SHP77 (cell line): ENCODE measurements at places on chromosomes 6 and 20.

DNA sequence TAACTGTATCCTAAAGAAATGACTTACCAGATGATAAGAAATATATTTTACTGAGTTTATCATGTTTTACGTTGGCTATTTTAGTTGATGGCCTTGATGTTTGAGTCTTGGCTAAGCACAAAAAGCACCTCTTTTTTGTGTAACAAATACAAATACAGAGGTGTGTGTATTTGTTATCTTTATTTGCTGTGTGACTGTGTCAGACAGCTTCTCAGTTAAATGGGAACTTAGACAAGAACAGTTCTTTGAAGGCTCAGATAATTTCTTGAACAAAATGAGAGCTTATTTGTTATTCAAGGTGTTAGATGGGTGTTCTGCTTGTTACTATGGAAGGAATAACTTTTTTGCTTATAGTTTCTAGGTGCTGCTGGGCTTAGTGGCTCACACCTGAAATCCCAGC is 95.4 kb downstream of the RPS12 start:
- DNase-seq: no peak

DNA sequence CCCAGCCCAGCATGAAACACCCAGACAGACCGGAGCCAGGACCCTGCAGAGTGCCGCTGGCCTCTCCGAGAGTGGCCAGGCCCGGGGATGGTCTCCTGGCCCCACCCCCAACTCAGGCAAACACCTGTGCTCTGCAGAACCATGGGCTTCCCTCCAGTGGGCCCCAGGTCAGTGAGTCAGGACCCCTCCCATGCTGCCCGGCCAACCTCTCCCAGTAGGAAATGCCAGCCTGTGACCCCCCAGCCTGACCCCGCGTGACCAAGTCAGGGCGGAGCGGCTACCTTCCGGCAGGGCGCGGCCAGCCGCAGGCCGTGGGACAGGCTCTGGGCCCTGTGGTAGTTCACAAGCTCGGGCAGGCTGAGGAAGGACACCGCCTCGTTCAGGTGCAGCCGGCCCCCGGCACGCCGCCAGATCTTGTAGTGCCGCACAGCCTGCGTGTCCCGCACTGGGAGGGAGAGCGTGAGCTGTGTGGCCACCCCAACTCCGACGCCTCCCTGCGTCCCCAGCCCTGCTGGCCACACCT is 3.2 kb downstream of the PTK6 start:
- no peak for DNase-seq

- no peak for DNase-seq
Observed at GRCh38 chr6:94548201-94548600, 1029.1 kb upstream of the MANEA start.

- no peak for DNase-seq
Observed at GRCh38 chr6:72999995-73000394, 225.3 kb downstream of the KHDC1L start.

GRCh38 chr6:135102191-135102590 is 47.6 kb upstream of the HBS1L start:
- DNase-seq: no peak

- DNase-seq: peak; percentile 3
Observed at GRCh38 chr6:138103871-138104270, 3.3 kb downstream of the PERP start.

GRCh38 chr20:19779634-19780033 is 21.6 kb downstream of the RIN2 start:
- no peak for DNase-seq

DNA sequence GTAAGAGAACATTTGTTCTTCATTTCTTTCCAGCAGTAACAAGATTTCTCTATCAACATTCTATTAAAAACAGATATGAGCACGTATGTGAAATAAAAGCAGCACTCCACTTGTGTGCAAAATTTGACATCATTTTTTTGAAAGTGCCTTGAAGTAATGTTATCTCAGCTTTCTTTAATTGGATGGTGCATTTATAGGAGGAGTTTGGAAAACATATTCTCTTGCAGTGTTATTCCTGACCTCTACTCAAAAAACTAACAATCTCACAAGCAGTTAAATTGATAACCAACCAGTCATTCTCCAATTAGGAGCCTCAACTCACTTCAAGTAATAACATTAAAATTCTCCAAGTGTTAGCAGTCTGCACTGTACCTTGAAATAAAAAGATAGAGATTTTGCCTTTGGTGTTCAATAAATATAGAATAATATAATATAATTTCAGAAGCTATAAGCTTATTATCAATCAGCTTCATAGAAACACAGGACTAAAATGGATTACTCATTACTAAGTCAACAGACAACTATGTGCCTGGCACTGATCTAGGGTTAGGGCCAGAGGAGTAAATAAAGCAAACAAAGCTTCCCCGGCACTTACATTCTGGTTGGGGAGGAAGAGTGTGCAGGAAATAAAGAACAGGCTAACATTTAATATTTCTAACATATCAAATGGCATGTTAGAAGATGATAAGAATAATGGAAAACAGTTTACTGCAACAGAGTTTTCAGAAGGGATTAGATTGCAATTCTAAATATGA is 149.0 kb upstream of the SGK1 start:
- DNase-seq: peak; percentile 27

- no peak for DNase-seq
Observed at GRCh38 chr6:133546098-133546497, 304.9 kb downstream of the EYA4 start.

DNA sequence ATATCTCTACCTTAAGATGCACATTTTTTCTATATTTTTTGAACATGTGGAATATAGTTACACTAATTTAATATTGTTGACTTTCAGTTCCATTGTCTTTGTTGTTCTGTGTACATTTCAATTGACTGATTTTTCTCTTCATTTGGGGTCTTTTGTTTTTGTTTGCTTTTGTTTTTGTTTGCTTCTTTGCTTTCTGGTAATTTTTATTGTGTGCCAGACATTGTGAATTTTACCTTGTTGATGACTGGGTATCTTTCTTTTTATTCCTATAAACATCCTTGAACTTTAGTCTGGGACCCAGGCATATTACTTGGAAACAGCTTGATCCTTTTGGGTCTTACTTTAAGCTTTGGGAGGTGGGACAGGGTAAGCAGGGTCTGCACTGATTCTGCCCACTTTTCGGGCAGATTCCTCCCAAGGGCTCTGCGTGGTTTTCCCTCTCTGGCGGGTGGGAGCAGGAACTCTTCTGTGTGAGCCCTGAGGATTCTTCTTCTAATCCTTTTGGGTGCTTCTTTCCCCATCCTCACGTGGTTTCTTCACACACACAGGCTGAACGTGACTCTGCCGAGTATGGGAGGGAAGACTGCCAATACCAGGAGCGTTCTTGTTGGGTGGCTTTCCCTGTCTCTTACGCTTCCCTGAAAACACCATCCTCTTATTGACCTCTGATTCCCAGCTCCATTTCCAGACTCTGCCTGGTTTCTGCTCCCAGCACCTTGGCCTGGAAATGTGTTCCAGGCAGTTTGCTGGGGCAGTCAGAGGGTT is 200.5 kb downstream of the ARID1B start:
- DNase-seq: peak; percentile 17

- DNase-seq: no peak
Observed at GRCh38 chr20:45344168-45344860, 3.9 kb downstream of the SDC4 start.

- no peak for DNase-seq
Observed at GRCh38 chr20:3431109-3431508, 23.6 kb upstream of the DNAAF9 start.

- DNase-seq: peak; percentile 87
Observed at GRCh38 chr6:169800668-169801395, 49.4 kb downstream of the ERMARD start.

DNA sequence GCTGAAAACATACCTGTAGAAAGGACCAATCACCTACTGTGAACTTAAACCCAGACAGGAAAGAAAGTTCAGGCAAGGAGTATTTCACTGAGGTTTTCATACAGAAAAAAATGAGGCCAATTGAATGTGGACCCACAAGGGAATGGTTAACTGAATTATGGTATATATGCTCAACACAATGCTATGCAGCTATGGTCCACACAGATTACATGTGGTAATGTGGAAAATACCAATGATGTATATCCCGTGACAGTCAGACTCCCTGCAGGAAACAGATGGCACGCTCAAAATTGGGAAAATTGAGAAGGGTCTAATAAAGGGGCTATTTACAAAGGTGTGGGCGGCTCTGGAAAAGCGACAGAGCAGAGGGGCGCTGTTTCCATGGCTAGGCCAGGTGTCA is 47.1 kb upstream of the PIM1 start:
- DNase-seq: no peak

GRCh38 chr6:54315656-54316055 is 7.4 kb downstream of the TINAG start:
- no peak for DNase-seq

DNA sequence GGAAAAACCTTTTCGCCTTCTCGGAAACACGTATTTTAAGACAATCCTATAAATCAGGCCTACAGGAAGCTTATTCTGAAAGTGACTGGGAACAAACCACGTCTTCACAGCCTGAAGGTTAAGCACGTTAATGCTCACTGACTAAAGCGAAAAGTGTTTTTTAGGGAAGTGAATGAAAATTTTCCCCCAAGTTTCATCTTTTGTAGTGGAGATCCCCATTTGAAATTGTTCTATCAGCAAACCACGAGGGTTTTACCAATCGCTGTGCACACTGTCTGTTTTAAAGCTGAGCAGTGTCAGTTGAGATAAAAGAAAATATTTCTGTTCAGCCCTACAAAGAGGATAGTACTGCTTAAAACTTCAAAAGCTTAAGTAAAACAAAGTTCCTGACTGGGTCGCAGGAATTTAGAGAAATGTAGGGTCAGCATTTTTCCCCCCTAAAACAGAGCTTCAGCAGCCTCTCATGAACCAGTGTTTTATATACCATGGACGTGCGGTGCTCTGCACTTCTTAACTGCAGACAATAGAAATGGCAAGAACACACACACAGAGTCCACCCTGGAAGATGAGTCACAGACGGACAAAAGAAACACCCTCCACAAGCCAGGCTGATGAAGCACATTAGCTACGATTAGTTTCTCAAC is 34.9 kb downstream of the SLC22A23 start:
- DNase-seq: no peak

DNA sequence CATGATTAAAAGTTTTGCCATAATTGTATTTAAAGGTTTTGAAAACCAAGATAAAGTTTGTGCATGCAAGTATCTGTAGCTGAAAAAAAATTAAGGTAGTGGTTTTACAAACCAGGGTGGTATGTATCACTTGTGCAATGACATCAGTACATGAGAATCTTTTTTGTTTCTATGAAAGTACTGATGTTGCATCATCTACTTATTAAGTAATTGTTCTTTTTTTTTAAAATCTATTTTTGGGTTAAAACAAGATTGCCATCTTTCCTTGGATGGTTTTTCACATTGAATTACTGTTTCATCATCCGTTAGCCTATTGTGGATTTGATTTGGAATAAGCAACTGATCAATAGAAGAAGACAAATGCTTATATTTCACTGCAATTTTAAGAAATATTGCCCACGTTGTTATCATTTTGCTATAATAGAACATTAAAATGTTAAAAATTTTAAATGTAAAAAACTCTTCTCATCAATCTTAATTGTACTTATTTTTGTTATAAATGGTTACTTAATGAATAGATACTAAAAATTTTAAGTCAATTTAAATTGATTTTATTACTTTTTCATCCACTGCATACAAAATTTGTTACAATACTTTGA is 39.8 kb upstream of the TAGAP start:
- DNase-seq: no peak
